ENCODE measurements at places on chromosomes 13 and 19. TPM values are rescaled to one million over a fixed set of nuclear protein-coding genes. Genes with fewer than 3 reads are reported as not detected.

DNA sequence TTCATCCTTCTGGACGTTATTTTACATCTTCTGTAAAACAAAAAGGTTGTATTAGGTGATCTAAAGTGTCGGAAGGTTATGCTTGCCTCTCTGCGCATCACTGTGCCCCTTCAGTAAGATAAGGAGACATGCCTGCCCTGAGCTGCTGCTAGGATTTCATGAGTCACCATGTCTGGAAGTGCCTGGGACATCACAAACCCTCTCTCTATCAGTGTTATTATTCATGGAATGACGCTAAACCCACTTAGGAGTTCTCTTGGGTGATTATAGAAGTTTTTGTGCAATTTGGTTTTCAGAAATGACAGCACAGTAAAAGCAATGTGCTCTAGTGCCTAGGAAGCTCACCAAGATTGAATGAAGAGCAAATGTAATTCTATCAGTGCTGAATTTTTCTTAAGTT, 617.7 kb downstream of the DCT start:
- no peak for DNase-seq

- DNase-seq: no peak
These were observed 66.3 kb downstream of the MAP4K1 start for GRCh38 chr19:38551450-38551813.

DNA sequence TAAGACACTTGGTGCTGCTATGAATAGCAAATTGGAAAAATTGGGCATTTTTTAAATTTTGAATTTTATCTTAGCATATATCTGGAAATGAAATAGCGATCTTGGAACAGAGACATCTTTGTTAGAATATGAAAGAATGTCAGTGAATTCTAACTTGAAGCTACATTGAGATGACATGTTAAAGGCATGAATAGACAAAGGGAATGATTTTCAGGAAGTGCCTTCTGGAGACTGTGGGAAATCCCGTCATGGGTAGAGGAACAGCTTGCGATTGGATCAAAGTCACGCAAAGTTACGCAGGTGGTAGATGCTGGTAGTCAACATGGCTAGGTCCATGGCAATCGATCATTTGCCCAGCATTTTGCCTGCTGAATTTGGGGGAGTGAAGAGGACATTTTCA, 43.5 kb downstream of the LRCH1 start:
- no peak for DNase-seq

DNA sequence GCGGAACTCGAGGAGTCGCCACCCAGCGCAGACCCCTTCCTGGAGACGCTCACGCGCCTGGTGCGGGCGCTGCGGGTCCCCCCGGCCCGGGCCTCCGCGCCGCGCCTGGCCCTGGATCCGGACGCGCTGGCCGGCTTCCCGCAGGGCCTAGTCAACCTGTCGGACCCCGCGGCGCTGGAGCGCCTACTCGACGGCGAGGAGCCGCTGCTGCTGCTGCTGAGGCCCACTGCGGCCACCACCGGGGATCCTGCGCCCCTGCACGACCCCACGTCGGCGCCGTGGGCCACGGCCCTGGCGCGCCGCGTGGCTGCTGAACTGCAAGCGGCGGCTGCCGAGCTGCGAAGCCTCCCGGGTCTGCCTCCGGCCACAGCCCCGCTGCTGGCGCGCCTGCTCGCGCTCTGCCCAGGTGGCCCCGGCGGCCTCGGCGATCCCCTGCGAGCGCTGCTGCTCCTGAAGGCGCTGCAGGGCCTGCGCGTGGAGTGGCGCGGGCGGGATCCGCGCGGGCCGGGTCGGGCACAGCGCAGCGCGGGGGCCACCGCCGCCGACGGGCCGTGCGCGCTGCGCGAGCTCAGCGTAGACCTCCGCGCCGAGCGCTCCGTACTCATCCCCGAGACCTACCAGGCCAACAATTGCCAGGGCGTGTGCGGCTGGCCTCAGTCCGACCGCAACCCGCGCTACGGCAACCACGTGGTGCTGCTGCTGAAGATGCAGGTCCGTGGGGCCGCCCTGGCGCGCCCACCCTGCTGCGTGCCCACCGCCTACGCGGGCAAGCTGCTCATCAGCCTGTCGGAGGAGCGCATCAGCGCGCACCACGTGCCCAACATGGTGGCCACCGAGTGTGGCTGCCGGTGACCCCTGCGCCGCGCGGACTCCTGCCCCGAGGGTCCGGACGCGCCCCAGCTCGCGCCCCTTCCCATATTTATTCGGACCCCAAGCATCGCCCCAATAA, 2.3 kb downstream of the AMH start:
- no peak for DNase-seq

DNA sequence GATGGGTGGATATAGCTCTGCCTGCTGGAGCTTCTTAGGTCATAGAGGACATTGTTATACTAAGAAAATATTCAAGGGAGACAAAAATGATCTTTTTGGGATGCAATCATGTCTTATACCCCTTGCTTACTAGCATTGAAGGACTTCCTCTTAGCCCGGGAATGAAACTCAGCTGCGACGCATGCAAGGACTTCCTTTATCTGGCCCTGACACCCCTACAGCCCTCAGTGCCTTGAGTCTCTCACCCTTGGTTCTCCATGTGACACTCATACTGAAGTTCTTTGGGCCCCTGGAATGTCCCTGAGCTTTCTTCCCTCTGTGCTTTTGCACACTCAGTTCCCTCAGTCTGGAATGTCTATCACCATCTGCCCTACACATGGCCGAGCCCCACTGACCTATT, 72.5 kb upstream of the MTIF3 start:
- no peak for DNase-seq

- DNase-seq: no peak
These were observed 12.2 kb downstream of the FPR3 start for GRCh38 chr19:51807111-51807701.

The PSG1 gene
- not detected for total RNA-seq

The CGB5 gene
- total RNA-seq: not detected

Data from urinary bladder (tissue), 4 donors.